HCT116 (cell line): ENCODE measurements at places on chromosomes 7 and 10.

- no peak for DNase-seq
These were observed 15.7 kb upstream of the TMEM248 start for GRCh38 chr7:66905278-66905677.

GRCh38 chr10:128178302-128178958 is 52.2 kb upstream of the MKI67 start:
- peak; percentile 41 for DNase-seq

- no peak for DNase-seq
These were observed 268.4 kb downstream of the TCERG1L start for GRCh38 chr10:131043039-131043691.

- no peak for DNase-seq
These were observed 4.0 kb upstream of the CFAP58 start for GRCh38 chr10:104349623-104350126.

DNA sequence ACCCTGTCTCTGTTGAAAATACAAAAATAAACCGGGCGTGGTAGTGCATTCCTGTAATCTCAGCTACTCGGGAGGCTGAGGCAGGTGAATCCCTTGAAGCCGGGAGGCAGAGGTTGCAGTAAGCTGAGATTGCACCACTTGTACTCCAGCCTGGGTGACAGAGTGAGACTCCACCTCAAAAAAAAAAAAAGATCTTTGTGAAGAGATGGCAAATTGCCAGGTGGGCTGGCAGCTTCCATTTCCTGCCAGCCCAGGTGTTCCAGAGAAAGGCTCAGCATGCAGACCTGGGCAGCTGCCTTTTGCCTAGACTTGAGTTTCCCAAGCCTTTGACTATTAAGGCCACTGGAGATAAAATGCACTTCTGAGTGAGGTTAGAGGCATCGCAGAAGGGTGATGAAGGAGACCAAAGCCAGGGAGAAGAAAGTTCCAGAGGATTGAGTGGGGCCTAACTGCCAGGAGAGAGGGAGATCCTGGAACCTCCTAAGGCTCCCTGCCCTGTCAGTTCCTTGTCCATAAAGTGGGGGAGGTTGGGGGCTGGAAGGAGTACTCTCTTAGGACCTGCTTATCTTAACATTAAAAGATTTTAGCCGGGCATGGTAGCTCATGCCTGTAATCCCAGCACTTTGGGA is 10.0 kb upstream of the DDIT4 start:
- DNase-seq = no peak

DNA sequence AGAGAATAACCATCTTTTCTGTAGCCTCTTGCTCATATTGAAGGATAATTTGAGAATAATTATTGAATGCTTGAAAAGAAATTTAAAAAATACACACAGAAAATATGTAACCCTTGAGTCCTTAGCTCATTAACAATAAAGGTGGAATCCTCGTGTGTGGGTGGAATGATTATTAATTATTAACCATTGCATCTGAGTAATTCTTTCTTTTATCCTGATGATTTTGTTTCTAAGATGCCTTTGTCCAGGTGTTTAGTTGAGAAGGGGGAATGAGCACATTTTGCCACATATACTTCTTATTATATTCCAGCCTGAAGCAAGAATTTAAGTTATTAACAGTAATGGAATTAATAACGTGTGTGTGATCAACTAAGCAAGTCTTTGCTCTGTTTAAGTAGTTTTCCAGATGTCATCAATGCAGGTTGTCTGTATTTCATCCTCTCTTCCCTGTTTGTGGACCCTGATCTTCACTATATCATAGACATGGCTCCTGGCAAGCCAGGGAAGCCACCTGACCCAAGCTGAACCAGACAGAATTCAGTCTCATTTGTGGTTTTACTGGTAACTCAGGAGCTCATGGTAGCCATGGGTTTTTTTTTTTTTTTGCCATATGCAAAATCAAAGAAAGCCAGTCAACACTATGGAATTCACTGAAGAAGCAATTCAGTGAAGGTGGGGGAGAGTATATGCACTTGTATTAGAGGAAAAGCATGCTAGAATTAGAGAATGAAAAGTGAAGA is 144.3 kb downstream of the KIF20B start:
- no peak for DNase-seq

- no peak for DNase-seq
These were observed 23.9 kb downstream of the SLC25A40 start for GRCh38 chr7:87852306-87852705.

GRCh38 chr7:98761225-98761624 is 108.6 kb downstream of the TMEM130 start:
- DNase-seq = no peak

DNA sequence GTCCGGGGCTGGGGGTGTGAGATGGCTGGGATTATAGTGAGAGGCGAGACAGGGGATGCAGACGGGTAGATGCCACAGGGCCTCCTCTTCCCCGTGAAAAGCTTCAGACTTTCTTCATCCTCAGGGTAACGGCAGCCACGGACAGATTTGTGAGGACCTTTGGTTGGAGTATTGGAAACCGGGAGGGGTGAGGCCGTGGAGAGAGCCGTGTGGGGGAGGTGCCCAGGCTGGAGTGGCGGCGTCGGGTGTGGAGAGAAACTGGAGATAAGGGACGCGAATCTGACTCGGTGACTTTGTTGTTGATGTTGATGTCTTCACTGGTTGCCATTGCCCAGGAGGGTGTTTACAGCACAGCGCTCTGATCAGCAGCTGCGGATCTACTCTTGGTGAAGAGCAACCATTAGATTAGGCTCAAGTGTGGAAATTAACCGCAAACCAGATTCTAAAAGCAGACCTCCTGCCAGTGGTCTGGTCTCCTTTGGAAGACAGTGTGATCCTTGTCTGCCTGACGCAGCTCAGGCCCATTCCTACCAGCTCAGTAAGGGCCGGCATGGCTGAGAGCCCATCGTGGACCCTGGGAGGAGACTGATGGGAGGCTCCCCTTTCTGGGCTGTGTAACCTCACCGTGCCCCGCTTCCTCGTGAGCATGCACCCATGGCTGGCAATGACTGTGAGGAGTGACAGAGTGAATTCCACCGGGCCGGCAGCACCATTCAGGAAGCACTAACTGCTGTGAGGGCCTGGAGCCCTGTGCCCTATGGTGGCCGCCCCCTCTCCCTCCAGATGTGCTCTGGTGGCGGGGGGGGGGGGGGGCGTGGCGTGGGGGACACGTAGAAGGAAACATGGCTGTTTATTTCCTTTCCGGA is 90.3 kb downstream of the INPP5A start:
- no peak for DNase-seq

- no peak for DNase-seq
These were observed 53.2 kb upstream of the FAM3C start for GRCh38 chr7:121449329-121449728.

DNA sequence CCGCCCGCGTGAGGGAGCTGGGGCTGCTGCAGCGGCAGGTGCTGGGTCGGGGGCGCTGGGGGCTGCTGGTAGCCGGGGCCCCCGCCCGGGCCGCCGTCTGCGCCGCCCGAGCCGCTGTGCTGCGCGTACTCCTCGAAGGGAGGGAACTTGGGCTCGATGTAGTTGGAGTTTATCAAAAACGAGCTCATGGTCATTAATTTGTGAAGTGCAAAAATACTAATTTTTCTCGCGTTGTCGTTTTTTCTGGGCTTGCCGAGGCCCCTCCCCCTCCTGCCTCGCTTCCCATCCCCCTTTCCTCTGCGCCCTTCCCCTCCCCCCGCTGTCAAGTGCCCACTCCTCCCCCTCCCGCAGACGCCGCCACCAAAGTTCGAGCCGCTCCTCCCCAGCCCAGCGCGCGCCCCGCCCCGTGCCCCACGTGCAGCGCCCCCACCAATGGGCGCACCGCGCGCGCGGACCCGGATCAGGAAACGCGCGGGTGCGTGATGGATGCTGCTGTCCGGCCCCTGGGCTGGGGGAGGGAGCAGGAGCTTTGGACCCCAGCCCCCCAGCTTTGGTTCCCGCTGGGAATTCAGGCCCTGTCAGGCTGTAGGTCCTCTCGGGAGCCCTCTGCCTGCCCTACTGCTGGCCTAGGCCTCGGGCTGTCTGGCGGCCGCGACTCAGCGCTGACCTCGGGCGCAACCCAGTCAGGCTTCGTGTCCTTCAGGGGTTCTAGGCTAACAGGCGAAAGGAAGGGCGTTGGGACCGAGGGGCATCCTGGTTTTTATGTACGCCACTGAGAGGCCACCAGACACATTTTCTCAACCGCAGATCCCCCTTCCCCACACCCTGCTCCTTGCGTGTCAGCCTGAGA is at the start of gene HOXA4:
HOXA4 (minus strand) TSS at position 218 of the 850 bp plus-strand sequence; CDS start at position 194, 24 bp downstream.
- DNase-seq = no peak

- DNase-seq = no peak
These were observed 59.6 kb upstream of the MKX start for GRCh38 chr10:27805180-27805579.

DNA sequence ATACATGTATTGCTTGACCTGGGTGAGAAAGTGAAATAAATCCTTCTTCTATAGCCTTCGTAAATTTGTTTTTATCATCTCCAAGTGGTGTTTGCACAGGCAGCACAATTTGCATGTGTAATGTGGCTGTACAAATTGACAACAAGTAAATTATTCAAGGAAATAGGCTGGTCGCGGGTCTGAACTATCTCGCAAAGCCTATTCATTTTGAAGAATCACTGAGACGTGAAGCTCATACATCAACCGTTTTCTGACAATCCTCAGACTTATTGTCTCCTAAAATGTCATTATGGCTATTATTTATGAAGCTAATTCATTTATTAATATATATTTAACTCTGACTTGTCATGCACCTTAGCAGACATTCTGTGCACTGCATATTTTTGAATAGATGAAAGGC is 16.2 kb upstream of the FAM204A start:
- DNase-seq = no peak

GRCh38 chr7:118449797-118450567 is 225.5 kb downstream of the ANKRD7 start:
- no peak for DNase-seq

DNA sequence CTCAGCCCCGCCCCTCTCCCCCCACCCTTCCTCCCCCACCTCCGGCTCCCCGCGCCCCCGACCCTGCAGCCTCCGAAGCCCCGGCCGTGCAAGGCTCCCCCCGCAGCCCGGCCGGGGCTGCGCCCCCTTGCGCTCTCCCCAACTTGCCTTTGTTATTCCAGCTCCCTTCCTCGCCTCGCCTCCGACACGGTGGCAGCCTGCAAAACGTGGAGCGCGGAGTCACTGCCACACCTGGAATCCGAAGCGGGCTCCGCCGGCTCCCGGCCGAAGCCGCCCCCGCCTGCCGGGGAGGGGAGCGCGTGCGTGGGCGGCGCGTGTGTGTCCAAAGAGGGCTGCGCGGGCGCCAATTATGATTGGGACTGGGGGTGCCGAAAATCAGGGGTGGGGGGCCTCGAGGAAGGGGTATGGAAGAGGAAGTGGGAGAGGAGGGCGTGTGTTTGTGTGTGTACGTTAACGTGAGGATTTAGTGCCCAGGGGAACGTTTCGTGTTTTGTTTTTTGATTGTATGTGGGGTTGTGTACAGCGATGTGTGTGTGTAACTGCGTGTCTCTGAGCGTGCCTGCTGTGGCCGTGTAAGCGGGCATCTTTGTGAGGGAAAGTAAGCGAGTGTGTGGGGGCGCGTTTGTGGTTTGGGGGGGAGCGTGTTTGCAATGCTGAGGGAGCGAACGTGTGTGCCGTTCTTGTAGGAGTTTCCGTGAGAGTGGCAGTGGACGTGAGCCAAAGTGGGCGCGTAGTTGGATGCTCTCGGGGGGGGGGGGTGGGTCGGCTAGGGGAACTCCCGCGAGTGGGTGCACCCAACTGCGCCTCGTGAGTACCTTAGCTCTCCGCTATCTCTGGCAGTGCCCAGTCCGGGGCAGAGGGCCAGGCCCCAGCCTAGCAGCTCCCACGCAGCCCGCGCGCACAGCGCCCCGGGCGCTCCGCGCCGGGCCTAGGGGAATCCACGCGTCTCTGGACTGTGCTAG is 1.2 kb upstream of the ZMIZ1 start:
- DNase-seq = peak; percentile 73

- DNase-seq = no peak
These were observed 264.9 kb downstream of the SKIDA1 start for GRCh38 chr10:21260506-21261149.

GRCh38 chr10:93991114-93991513 is 2.6 kb upstream of the PLCE1 start:
- DNase-seq = no peak

- DNase-seq = no peak
These were observed 92.0 kb upstream of the LRRTM3 start for GRCh38 chr10:66833861-66834260.

DNA sequence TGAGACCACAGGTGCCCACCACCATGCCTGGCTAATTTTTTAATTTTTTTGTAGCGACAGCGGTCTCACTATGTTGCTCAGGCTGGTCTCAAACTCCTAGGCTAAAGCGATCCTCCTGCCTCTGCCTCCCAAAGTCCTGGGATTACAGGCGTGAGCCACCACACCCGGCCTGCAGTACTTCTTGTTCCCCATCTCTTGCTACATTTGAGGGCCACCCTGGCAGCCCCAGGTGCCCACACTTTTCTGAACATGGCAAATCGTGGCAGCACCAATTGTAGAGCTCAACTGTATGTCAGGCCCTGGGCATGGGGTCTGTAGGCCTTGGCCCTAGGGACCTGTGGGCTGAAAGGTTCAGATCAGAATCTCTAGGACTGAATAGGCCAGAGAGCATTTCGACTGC is 25.1 kb upstream of the LIMK1 start:
- no peak for DNase-seq

DNA sequence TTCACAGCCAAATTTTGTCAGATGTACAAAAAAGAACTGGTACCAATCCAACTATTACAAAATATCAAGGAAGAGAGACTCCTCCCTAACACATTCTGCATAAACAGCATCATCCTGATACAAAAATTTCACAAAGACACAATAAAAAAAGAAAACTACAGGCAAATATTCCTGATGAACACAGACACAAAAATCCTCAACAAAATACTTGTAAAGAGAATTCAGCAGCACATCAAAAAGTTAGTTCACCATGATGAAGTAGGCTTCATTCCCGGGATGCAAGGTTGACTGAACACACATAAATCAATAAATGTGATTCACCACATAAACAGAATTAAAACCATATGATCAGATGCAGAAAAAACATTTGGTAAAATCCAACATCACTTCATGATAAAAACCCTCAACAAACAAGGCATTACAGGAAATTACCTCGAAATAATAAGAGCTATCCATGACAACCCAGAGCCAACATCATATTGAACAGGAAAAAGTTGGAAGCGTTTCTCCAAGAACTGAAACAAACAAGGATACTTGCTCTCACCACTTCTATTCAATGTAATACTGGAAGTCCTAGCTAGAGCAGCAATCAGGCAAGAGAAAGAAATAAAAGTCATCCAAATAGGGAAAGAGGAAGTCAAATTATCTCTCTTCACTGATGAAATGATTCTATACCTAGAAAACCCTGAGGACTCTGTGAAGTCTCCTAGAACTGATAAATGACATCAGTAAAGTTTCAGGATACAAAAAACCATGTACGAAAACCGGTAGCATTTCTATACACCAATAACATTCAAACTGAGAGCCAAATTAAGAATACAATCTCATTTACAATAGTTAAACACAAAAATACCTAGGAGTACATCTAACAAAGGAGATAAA is 223.1 kb downstream of the REEP3 start:
- no peak for DNase-seq

GRCh38 chr10:29946953-29947700 is 112.3 kb downstream of the JCAD start:
- no peak for DNase-seq

GRCh38 chr10:119007211-119007574 is 22.3 kb upstream of the NANOS1 start:
- no peak for DNase-seq

- no peak for DNase-seq
These were observed 1078.2 kb upstream of the LRRTM3 start for GRCh38 chr10:65847436-65848230.
